HuH-7.5 (cell line): ENCODE measurements at places on chromosomes 12 and 14.

GRCh38 chr14:105847400-105847799 is 321.0 kb downstream of the TMEM121 start:
- no peak for DNase-seq

GRCh38 chr12:132848521-132848920 is 19.9 kb upstream of the GOLGA3 start:
- DNase-seq, result no peak

DNA sequence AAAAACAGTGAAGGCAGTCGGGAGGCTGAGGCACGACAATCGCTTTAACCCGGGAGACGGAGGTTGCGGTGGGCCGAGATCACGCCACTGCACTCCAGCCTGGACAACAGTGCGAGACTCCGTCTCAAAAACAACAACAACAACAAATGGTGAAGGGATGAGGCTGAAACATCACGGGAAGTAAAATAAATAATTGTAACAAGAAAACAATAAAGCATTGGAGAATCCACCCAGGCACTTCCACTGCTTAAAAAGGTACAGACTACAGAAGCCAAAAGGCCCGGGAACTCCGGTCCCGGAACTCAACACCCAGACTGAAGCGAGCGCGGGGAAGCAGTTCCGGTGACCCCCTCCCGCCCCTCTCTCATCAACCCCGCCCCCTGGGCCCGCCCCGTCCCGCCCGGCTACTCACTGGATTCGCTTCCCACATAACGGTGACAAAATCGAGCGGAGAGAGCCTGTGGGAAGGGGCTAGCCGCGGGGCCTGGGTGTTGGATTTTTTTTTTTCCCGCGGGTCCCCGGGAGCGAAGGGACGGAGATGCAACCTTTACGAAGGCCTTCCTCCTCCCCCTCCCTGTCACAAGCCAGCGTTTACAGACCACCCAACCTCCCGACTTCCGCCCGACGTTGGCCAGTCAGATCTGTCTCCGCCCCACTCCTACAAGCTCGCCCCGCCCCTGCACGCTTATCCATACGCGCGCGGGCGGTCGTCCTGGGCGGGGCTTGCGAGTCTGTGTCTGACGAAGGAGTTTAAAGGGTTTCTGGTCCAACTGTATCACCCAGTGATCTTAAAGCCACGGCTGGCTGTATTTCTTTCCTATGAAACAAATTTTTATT is at the start of gene PARP11:
PARP11 (minus strand) TSS at position 600 of the 837 bp plus-strand sequence; CDS start at position 430, 170 bp downstream.
- DNase-seq, result peak; percentile 68

GRCh38 chr12:4118017-4118510 is 155.5 kb upstream of the CCND2 start:
- no peak for DNase-seq

DNA sequence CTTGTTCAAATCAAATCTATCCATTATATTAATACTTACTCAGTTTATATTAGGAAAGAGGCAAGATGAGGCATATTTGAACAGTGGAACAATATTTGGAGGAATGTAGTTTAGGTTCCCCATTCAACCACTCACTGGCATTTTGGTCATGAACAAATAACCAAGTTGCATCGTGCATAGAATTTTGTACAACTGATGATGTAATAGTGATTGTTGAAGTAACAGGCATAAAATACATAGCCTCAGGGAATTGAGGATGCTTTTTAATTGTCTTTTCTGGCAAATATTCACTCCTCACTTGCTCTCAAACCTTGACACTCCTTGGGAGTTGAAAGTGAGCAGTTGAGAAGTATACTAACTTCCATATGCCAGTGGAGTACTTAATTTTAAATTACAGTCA is 175.2 kb downstream of the SRGAP1 start:
- no peak for DNase-seq

- no peak for DNase-seq
Measured at GRCh38 chr12:26177283-26177682, 18.1 kb upstream of the SSPN start.

DNA sequence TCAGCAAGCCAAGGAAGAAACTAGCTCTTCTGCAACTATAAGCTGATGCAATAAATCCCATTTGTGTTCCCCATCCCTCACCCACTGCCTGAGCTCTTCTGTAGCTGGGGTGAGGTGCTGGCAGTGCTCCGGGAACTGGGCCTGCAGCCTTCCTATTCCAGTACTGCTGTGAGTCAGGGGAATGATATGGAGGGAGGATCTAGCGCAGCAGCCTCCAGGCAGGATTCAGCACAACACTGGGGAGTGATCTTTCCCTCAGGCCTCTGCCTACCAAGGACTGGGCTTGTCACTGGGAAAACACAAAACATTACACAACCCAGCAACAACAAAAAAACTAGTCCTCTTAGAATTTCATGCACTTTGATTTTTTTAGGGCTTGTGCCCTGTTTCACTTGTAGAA is 58.7 kb downstream of the ST8SIA1 start:
- no peak for DNase-seq

- DNase-seq, result no peak
Measured at GRCh38 chr14:67650694-67651093, 23.7 kb downstream of the VTI1B start.

- DNase-seq, result no peak
Measured at GRCh38 chr14:33229269-33229929, 290.7 kb downstream of the NPAS3 start.

DNA sequence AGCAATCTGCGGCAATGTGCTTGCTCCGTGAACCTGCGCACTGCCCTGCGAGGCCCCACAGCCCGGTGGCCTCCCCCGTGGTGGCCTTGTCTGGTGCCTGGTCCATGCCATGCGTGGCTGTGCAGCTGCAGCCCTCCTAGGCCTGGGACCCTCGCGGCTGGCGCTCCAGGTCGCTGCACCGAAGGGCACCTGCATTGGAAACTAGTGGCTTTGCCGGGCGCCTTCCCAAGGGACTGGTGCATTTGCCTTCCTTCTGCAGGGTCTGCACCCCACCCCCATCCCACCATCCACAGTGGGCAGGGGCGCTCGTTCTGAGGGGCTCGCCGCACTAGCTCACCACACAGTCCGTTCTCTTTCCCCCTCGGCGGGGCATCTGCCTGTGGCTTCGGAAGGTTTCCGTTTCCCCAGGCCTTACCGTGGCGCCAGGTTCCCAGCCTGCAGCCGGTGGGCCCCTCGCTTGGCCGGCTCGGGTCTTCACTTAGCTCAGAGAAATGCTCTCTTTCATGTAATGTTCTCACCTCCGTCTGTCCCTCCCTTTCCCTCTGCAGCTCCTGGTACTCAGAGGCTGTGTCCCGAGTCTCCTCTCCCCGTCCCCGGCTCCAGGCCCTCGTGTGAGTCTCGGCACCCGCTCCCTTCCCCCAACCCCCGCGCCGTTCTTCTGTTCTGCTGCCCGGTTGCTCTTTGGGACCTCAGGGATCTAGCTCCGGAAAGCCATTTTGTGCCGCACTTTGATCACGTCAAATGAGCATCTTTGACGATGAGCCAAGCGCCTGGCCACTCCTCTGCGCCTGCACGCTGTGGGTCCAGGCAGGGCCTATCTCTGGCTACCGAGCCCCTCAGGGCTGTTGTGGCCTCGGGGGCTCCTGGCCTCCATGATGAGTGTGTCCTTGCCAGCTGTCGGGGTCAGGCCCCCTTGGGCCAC is 31.9 kb downstream of the JAG2 start:
- DNase-seq, result no peak

- DNase-seq, result no peak
Measured at GRCh38 chr12:13197526-13198143, 1.1 kb downstream of the EMP1 start.

DNA sequence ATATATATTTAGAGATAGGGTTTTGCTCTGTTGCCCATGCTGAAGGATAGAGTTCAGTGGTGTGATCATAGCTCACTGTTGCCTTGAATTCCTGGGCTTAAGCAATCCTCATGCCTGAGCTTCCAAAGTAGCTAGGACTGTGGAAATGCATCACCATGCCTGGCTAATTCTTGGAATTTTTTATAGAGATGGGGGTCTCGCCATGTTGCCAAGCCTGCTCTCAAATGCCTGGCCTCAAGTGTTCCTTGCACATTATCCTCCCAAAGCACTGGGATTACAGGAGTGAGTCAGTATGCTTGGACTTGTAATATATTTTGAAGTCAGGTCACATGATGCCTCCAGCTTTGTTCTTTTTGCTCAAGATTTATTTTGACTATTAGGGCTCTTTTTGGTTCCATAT is 178.0 kb downstream of the RPAP3 start:
- no peak for DNase-seq

DNA sequence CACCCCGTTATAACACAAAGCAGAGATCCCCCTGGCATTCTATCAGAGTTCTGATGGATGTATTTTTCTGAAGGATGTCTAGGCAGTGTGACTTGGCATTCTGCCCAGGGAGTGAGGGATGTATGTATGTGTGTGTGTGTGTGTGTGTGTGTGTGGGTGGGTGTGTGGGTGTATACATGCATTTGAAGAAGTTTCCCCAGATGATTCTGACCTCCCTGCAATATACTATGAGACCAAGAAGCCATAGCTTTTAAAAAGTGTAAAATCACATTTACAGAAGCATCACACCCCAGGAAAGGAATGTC is 59.7 kb upstream of the NAP1L1 start:
- no peak for DNase-seq

DNA sequence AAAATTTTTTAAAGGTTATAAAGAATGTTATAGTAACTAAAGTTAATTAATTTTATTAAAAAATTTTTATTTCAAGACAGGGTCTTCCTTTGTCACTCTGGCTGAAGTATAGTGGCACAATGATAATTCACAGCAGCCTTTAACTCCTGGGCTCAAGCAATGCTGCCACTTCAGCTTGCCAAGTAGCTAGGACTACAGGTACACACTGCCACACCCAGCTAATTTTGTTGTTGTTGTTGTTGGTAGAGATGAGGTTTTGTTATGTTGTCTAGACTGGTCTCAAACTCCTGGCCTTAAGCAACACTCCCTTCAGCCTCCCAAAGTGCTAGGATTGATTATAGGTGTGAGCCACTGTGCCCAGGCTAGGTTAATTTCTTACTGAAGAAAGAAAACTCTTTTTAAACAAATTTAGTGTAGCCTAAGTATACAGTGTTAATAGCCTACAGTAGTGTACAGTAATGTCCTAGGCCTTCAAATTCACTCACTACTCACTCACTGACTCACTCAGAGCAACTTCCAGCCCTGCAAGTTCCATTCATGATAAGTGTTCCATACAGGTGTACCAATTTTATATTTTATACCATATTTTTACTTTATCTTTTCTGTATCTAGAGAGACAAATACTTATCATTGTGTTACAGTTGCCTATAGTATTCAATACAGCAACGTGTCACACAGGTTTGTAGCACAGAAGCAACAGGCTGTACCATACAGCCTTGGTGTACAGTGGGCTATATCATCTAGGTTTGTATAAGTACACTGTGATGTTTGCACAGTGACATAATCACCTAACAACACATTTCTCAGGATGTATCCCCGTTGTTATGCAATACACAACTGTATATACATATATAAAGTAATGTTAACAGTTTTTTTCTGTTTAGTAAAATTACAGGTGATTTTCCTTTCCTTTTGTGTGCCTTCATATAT is 24.7 kb upstream of the DNAAF2 start:
- no peak for DNase-seq

- DNase-seq, result no peak
Measured at GRCh38 chr12:93183940-93184671, 193.6 kb upstream of the NUDT4 start.

GRCh38 chr14:85852906-85853305 is 323.0 kb downstream of the FLRT2 start:
- DNase-seq, result no peak

GRCh38 chr12:779745-780734 is 27.7 kb downstream of the WNK1 start:
- no peak for DNase-seq

DNA sequence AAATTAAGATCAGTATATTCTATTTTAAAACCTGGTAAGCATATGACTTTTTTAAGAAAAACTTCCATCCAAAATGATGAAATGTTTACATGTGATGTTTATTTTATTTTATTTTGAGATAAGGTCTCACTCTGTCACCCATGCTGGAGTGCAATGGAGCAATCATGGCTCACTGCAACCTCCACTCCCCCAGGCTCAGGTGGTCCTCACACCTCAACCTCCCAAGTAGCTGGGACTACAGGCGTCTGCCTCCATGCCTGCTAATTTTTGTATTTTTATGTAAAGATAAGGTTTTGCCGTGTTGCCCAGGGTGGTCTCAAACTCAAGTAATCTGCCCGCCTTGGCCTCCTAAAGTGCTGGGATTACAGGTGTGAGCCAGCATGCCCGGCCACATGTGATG is 141.8 kb downstream of the ZFP36L1 start:
- no peak for DNase-seq

- no peak for DNase-seq
Measured at GRCh38 chr12:88334271-88334670, 192.2 kb downstream of the TMTC3 start.

GRCh38 chr14:99401211-99401610 is 79.4 kb downstream of the SETD3 start:
- no peak for DNase-seq

DNA sequence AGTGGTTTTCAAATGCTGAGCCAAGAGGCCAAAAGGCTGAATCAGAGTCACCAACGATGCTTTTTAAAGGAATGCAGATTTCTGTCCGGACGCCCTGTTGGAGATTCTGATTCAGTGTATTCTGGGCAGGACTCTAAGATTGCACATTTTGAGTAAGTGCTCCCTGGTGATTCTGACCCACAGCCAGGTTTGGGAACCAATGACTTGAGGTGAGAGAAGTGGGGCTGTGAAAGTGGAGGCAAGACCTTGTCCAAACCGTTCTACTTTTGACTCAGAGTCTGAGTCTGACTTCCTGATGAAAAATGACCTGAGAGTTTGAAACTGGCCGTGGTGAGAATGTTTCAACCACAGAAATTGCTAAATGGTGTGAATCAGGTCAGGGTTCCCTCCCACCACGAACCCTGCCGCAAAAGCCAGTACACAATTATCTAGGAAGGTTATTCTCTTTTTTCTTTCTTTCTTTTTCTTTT is 90.2 kb downstream of the NTN4 start:
- no peak for DNase-seq

DNA sequence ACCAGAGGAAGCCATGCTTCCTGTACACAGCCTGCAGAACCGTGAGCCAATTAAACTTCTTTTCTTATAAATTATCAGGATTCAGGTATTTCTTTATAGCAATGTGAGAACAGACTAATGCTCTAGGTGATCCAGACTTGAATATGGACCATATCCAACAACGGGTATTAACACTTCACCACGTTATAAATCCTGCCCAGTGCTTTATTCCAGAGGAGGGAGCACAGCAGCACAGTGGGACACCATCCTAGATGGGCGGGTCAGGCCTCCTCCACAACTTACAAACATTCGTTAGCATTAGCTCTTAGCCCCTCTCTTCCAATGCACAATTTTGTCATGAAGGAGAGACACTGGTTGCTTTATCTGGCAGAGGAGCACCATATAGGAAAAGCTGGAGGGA is 66.0 kb downstream of the TMCC3 start:
- DNase-seq, result no peak

- no peak for DNase-seq
Measured at GRCh38 chr12:84661786-84662185, 250.8 kb downstream of the SLC6A15 start.

DNA sequence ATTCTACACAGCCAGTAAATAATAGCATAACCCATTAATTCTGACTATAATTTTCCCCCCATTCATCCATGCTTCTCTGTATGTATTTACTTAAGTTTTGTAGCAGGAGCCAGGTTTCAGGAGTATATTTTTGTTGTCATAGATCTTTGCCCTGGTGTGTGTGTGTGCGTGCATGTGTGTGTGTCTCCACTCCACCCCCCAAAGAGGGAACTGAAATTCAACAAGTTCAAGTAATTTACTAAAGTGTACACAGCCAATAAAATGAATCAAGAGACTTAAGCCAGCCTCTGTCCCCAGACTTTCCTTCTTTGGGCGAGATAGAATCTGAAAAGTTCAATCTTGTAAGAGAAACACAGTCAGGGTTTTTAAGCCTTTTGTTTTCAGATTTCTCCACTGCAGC is 792.0 kb downstream of the MED13L start:
- DNase-seq, result no peak
